ENCODE measurements at places on chromosomes 6 and 20.

- DNase-seq, result no peak
Measured at GRCh38 chr6:169974663-169975062, 223.2 kb downstream of the ERMARD start.

DNA sequence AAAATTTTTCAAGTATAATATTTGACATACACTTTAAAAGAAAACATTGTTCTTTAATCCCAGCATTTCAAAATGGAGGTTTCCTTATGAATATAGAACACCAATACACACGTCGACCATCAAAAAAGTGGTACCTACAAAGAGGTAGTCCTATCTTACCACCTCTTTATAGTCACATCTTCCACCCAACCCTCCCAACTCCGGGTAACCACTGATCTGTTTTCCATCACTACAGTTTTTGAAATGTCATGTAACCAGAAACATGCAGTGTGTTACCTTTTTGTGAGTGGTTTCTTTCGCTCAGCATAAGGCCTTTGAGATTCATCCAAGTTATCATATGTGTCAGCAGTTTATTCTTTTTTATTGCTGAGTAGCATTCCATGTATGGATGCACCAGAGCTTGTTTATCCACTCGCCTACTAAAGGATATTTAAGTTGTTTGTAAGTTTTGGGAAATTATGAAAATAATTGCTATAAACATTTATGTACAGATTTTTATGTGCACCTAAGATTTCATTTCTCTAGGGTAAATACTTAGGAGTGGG, 104.8 kb downstream of the ISM1 start:
- DNase-seq, result no peak

DNA sequence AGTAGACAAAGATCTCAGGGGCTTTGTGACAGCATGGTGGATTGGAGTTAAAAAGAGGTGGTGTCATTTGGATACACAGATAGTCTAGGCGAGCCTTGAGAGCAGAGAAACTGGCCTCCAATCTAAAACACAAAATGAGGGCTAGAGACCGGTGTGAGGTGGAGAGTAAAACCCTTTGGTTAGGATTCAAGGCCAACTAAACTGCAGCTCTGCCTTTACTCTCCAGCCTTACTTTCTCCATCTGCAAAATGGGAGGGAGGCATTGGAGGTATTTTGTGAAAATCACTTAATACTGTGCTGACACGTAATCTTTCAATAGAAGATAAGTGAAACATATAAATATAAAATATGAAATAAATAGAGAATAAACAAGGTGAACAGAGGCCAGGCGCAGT, 89.1 kb upstream of the QKI start:
- no peak for DNase-seq

- no peak for DNase-seq
Measured at GRCh38 chr6:89932245-89932802, 38.1 kb downstream of the GJA10 start.

DNA sequence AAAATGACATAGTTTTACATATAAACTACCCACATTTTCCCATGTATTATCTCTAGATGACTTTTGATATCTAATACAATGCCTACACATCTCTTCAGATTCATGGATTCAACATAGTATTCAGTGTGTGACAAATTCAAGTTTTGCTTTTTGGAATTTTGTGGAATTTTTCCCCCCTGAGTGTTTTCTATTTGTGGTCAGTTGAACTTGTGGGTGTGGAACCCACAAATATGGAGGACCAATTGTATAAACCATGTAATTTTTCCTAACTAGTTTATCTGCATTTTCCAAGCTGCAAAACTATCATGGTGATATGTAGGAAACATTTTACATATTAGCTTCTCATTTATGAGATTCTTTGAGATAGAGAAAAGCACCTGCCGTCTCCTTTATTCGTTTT, 374.3 kb upstream of the SOX4 start:
- DNase-seq, result no peak

- DNase-seq, result no peak
Measured at GRCh38 chr6:1387876-1388629, 1.3 kb upstream of the FOXF2 start.

DNA sequence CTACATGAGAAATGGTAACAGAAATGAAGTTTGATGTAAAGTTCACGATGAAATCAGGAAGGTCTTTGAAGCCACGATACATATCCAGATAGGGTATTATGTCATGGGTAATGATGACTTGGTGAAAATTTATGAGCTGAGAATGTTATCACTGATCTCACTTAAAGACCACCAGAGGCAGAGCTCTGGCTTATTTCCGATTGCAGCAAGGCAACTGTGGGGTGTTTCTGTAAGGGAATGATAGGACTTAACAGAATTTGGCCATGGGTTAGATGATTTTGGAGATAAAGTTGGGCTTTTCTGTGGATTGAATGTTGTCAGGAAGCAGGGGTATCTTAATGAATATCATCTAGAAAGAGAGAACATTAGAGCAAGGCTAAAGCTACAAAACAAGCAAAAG, 508.4 kb downstream of the HDGFL1 start:
- DNase-seq, result no peak

DNA sequence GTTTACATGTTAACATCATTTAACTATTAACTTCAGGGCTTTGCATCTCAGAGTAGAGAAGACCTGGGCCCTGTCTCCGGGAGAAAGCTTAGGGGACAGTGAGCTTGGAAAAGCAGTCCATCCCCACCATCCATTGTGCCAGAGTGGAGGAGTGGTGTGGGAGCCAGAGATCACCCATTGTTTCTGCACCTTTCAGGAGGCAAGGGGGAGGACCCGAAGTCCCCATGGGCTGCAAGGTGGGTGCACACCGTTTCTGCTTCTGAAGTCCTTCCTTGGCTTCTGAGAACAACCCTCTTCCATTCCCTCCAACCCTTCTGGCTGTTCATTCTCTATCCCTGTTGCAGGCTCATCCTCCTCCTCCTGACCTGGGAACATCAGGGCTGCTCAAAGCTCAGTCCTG, 4.0 kb upstream of the PPP1R3G start:
- no peak for DNase-seq

All from fibroblast of the aortic adventitia (primary cell).